ENCODE measurements at places on chromosomes 3 and 15.

- no peak for DNase-seq
These were observed 12.2 kb downstream of the ERICH6 start for GRCh38 chr3:150691414-150692040.

DNA sequence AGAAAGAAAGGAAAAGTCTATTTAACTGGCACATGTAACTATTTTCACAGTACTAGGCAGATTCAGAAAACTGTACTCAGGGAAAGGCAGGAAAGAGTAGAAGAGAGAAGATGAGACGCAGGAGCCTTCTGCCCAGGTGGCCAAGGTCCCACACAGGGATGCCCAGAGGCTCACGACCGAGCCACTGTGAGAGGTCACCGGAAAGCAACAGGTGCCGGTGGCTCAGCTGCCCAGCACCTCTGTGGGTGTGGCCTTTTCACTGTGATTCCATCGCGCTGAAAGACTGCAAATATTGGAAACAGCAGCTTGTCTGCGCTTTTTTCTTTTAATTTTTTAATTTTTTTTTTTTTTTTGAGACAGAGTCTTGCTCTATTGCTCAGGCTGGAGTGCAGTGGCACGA lies 226.8 kb downstream of the OCA2 start:
- DNase-seq, result no peak

- DNase-seq, result no peak
These were observed 15.8 kb downstream of the TBC1D21 start for GRCh38 chr15:73889053-73889761.

GRCh38 chr3:150222691-150223489 lies 185.2 kb upstream of the TSC22D2 start:
- DNase-seq, result no peak

DNA sequence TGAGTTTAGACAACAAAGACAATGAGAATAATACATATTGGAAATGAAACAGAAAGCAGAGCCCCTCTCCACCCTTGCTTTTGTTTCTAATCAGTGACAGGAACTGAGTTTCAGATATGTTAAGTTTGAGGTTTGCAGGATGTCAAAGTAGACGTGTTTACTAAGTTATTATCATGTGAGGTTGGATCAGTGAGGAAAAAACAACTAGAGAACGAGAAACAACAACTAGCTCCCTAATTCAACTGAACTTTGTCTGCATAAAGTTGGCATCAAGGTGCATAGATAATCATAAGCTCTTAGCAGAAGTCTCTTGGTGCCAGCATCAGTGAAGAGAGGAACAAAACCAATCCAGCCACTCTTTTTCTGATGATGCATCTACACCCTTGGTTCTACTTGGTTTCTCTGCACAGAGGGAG lies 491.1 kb upstream of the NR2F2 start:
- DNase-seq, result no peak

DNA sequence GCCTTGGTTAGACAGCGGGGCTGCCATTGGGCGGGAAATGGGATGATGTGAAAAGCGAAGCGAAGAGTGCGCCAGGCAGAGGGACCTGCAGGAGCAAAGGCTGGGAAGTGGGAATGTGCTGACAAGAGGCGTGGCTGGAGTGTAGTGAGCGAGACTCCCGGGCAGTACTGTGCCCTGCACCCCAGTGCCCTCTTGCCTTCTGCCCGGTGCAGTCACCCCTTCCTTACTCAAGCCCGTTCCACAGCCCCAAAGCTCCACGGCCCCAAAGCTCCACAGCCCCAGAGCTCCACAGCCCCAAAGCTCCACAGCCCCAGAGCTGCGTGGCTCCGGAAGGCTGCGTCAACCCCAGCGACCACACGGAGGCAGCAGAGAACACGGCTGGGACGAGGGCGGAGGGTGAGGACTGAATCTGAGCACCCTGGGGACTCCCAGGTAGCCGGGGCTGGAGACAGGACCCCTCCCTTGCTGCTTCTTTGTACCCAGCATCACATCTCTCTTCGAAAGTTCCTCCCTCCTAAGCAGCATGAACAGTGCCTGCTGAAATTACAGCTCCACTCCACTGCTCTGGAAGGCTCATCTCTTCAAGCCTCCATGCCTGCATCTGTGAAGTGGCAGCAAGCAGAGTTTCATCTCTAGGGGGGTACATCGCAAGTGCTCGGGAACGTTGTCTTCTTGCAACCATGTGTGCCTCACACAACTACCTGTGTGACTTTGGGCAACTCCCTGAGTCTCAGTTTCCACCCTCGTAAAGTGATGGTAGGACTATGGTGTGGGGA lies 108.9 kb downstream of the FBLN2 start:
- DNase-seq, result no peak

GRCh38 chr3:43618142-43618541 lies 3.7 kb downstream of the ANO10 start:
- no peak for DNase-seq

- no peak for DNase-seq
These were observed 81.9 kb upstream of the TOPAZ1 start for GRCh38 chr3:44159696-44160300.

Measured in HFF-Myc (cell line).